ENCODE measurements at places on chromosomes 3 and 15.

- no peak for DNase-seq
Observed at GRCh38 chr15:63870487-63871209, 36.9 kb upstream of the HERC1 start.

GRCh38 chr15:66630801-66631351 is 65.1 kb upstream of the LCTL start:
- DNase-seq = no peak

DNA sequence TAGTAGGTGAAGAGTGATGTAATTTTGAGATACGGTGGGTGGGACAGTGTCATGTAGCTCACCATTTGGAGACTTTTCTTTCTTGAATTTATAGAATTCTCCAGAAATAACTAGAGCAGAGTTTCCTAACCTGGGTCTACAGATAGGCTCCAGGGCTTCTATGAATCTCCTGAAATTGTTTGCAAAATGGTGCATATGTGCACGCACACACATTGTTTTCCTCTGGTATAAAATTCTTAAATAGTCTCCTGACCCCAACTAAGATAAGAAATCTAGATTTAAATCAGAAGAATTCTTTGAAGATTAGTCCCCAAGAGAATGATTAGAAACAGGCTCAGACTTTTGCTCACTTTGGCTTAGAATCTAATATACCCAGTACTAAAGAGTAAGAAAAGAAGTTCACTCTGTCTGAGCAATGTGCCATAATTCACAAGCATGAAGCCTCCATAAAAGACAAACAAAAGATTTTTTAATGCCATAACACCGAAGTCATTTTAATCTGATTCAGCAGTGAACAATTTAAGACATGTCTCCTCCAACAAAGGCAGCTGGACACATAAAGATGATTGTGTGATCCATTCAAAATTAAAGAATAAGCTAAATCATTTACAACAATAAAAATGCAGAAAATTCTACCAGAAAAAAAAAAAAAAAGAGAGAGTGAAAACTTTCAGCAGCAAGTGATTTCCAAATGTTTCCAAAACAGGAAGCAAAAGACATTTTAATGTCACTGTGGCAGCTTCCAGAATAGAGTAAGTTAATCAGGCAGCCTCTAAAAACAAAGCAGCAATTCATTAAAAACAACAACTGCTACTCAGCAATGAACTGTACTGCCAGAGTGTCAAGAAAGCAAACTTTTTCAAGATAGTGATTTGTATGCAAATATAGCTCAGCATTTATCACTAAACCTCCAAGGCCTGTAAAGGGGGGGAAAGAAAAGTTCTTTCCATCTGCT is 975.5 kb upstream of the CFAP20DC start:
- DNase-seq = no peak

DNA sequence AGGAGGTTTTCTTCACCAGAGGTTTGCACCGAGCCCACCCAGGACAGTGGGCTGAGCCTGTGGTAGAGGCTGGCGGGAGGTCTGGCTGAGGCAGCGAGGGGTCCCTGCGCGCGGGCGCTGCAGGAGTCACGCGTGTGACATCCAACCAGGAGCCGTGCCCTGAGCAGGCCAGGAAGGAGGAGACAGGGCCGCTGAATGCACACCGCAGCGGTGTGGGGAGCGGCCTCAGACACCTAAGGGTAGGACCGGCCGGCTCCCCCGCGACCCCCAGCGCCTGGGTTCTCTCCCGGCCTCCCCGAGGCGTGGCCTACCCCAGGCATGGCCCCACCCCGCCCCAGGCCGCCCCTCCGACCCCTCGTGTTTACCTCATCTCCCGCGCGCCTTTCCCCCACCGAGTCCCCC is 412 bp downstream of the SLC41A3 start:
- peak; percentile 31 for DNase-seq

- no peak for DNase-seq
Observed at GRCh38 chr15:78614021-78614420, 6.8 kb downstream of the CHRNA3 start.
